T-helper 9 cell (primary cell): ENCODE measurements at places on chromosomes 3 and 15.

DNA sequence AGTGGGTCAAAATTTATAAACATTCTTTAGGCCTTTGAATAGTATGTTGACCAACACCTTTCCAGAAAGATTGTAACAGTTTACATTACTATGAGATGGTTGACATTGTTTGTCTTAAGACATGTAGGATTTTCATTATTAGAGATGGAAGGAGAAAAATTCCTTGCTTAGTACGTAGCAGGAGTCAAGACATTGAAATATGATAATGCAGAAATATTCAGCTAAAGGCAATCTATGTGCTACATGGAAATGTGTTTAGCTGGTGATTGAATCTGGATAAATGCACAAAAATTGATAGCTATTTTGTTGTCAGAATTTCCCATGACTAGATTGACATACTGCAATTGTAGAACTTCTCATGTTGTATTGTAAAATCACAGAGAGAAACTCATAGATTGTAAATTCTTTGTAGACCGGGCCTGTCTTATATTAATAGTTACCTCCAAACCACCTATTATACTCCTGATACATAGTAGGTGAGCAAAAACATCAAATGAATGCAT is 370.4 kb upstream of the CBLB start:
- DNase-seq, result no peak

DNA sequence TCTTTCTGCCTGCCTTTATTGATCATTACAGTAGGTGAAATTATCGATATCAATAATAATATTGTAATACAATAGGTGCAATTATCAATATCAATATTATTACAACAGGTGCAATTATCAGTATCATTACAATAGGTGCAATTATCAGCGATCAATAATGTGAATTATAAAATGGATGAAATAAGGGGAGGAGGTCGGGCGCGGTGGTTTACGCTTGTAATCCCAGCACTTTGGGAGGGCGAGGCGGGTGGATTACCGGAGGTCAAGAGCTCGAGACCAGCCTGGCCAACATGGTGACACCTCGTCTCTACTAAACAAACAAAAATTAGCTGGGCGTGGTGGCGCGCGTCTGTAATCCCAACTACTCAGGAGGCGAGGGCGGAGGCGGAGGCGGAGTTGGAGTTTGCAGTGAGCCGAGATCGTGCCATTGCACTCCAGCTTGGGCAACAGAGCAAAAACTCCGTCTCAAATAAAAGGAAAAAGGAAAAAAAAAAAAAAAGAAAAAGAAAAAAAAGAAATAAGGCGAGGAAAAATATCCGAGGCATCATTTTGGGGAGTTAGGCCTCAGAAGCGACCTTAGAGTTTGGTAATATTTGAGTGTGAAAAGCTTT is 611 bp upstream of the BNIP2 start:
- peak; percentile 54 for DNase-seq

- DNase-seq, result no peak
These were observed 9.3 kb downstream of the VEPH1 start for GRCh38 chr3:157493627-157494550.

GRCh38 chr3:69091389-69092029 is 6.8 kb downstream of the ARL6IP5 start:
- no peak for DNase-seq

- DNase-seq, result no peak
These were observed 217.4 kb downstream of the DIPK2A start for GRCh38 chr3:144189044-144189443.

GRCh38 chr15:42808913-42809312 is 72.0 kb upstream of the CDAN1 start:
- no peak for DNase-seq

DNA sequence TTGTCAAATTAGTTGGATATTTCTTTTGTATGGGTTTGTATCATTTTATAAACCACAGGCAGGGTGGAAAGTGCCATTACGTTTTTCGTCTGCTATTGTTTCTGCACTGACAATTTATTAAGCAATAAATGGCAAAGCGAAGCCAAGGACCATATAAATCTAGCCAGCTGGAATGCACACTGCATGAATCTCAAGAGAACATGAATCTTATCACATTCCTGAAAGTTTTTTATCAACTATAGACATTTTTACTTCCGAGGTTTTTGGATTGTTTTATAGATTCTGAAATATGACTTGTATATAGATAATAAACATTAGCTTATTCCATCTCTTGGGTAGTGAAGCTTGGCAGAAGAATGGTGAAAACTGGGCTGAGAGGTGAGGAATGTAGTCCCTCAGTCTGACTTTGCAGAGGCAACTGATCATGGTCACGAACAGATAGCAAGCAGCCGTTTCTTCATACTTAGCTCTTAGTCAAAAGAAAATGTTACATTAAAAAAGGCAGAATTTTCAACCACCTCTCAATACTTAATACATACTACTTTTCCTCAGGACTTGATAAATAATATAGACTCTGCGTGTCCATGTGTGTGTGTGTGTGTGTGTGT is 102.7 kb downstream of the OSBPL10 start:
- DNase-seq, result no peak

DNA sequence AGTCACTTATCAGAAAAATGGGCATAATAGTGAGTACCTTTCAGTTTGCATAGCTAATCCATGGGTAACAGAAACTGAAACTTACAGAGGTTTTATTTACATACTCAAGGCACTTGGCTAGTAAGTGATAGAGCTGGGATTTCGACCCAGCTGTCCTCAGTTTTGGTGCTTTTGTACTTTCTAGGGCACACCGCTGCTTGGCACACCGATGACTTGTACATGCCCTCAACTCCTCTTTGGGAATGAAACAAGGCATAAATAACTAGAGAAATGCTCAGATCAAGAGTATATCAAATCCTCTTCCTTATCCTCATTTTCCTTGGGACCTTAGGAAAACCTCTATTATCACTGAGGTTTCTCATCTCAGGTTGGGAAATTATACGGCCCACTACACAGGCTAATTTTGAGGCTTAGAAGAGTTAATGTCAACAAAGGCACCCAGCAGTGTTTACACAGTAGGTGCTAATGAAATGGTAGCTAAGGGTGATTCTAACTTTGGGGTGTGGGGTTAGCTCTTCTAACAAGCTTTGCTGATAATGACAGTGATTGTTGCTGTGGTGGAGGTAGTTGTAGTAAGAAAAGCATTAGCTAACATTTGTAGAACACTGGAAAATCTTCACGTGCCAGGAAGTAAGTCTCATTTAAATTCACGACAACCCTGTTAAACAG is 20.3 kb upstream of the DGKG start:
- DNase-seq, result no peak

- no peak for DNase-seq
These were observed 86.4 kb downstream of the SYNPR start for GRCh38 chr3:63364495-63364894.

- DNase-seq, result no peak
These were observed 10.9 kb downstream of the TTLL3 start for GRCh38 chr3:9820946-9821345.

DNA sequence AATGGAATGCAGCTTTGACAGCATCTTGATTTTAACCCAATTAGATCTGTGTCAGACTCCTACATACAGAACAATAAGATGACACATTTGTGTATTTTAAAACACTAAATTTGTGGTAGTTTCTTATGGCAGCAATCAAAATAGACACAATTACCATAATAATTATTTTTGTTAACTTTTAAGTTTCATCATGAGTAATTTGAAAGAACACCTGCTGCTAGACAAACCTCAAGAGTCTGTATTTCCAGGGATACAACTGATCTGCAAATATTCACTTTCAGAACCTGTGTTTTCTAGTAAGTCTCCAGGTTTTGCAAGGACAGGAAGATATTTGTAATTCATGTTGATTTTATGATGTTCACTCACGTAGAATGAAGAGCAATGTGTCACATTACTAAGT is 736.8 kb downstream of the DIPK2A start:
- no peak for DNase-seq

- DNase-seq, result no peak
These were observed 12.8 kb downstream of the NXPE3 start for GRCh38 chr3:101791778-101792177.

DNA sequence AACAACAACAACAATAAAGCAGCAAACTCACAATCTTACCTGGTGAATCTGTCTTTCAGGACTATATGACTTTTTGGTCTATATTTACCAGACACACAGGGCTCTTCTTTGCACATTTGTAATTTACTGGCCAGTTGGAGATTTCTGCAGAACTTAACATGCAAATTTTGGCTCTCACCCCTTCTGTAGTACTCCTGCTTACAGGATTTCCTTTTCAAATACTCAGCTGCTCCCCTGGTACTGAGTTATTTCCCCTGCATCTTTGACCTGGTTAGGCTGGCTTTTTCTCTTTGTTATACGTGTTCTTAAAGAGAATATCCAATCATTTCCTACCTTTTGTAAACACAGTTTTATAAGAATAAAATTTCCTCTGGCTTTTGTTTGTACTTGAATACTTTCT is 228.0 kb downstream of the MBNL1 start:
- no peak for DNase-seq
